Stimulated activated naive CD4-positive, alpha-beta T cell treated with Interleukin-2 at 50 U/mL for 16 hours (primary cell): ENCODE measurements at places on chromosomes 5 and 9.
A peak's percentile ranks its signal among the peaks of the same experiment; 100 is the strongest.

DNA sequence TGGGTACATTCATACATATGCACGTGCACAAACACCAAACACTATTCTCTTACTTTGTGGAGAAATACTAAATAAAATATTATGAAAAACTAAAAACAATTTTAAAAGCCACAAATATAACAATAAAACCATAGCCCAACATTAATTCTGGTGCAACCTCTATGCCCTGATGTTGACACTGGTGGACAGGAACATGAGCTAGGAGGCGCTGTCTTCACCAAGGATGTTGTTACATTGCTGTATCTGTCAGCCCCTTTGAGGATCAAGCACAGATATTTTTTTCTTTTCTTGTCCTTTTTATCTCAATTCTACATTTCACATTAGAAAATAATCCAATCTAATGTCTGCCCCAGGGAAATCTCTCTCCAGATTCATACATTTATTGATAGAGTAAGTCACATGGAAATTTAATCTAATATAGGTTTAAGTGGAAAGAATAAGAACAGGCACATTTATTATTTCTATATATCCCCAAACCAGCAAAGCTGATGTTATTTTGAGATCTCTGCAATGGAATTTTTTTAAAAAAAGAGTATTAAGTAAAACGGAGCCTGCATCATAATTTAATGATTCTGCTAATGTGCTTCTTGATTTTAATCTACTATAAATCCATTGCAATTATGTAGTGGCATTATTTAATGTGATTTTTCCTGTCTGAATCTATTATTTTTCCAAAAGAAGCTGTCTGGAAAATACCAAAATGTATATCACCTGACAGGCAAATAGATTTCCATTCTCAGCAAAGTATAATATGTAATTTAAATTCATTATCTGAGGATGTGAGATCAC is 716.5 kb downstream of the MTRR start:
- DNase-seq: no peak

DNA sequence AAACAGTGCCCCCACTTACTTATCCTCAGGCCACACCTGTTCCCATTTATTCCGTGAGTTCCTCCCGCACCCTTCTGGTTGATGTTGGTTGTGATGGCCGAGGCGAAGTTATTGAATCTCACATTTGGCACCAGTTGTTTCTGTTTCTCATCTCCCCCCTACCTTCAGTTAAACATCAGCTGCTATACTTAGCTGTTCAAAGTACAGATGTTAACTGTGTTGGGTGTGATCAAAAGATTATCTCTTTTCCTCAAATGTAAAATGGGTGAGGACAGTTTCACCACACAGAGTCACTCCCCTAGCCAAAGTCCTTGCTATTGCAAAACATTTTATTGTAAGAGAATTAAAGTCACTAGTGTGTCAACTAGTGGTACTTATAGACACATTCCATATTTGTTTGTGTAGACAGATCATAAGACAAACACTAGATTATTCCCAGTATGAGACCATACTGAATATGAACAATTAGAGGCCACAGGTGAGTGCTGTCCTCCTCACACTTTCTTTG is 43.2 kb upstream of the PRSS3 start:
- no peak for DNase-seq

- no peak for DNase-seq
These were observed 212.2 kb downstream of the PCSK1 start for GRCh38 chr5:96220610-96221390.

GRCh38 chr5:147432323-147432722 is 77.5 kb downstream of the DPYSL3 start:
- no peak for DNase-seq

GRCh38 chr9:35570709-35571504 is 34.2 kb upstream of the TESK1 start:
- DNase-seq: peak; percentile 32

GRCh38 chr9:124468061-124468740 is 17.9 kb downstream of the ADGRD2 start:
- no peak for DNase-seq

DNA sequence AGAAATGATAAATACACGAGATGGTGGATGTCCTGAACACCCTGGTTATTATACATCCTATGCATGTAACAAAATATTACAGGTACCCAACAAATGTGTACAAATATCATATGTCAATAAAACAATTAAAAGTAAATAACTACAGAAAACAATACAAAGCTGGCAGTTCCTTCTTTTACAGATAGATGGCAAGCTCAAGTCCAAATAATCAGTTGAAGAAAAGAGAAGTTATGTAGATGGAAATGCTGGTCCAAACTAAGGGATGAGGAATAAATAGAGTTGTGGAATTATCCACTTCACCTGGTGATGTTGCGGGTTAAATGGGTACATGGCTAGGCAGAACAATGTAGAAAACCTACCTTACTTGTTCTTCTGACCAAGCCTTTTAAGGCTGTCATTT is 79.4 kb downstream of the PALM2AKAP2 start:
- DNase-seq: no peak

DNA sequence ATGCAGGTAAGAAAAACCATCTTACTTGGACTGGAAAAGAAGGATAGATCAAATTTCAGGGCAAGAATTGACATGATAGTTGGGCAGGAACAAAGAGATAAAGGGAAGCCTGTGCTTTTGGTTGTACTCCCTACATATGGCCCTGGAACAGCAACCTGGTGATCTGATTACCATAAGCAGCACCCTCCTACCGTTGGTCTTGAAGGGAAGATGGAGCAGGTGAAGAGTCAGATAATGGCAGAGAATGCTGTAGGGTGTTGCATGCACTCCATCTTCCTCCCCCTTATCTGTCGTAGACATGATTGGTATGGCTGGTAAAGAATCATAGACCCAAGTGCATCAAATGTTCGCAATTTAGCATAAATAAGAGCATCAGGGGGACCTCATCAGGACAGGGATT is 4.7 kb downstream of the IRGM start:
- DNase-seq: no peak

DNA sequence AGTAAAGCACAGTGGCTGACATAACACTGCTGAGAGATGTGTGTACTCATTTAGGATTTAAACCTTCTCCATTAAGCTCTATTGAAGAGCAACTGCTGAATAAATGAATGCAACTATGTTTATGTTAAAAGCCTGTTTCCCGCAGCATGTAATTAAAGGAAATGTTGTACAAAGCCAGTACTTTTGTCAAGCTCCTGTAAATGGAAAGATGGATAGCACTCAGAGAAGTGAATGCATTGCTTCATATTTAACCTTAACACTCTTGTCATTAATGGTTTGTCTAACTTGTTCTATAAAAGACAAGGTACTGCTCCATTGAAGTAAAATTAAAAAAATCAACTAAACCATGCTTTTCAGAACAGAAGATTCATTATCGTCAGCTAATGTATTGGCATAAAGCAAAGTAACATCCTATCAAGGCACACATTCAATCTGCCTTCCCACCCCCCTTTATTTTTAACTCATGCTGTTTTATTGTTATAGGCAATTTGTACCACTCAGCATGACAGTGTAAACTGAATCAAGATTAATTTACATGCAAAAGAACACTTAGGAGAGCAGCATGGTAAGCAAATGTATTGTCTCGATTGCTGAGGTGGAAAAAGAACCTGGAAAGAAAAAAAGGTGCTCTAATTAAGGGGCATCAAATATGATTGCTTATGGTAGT is 240.9 kb upstream of the TBCA start:
- DNase-seq: no peak

DNA sequence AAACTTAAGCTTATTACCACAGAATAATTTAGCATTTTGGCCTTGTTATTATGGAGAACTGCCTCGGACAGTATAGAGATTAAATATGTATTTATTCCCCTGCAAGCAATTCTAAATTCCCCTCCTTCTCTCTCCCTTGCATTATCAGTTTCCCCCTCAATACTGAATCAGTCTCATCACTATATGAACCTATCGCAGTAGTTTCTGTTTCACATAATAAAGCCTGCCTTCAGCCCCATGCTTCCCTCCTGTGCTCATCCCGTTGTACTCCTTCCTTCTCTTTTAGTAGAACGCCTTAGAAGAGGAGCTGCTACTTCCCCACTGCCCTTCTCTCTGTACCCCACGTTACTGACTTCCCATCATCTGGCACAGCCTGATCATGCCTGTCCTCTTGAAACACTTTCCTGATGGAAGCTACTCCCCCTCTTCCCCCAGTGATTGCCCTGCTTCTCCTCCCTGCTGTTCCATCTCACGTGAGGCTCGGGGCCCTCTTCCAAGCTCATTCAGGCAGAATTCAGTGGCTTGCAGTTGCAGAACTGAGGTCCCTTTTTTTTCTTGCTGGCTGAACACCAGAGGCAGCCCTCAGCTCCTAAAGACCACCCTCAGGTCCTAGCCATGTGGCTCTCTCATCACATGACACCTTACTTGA is 93.4 kb downstream of the PPIC start:
- DNase-seq: no peak

DNA sequence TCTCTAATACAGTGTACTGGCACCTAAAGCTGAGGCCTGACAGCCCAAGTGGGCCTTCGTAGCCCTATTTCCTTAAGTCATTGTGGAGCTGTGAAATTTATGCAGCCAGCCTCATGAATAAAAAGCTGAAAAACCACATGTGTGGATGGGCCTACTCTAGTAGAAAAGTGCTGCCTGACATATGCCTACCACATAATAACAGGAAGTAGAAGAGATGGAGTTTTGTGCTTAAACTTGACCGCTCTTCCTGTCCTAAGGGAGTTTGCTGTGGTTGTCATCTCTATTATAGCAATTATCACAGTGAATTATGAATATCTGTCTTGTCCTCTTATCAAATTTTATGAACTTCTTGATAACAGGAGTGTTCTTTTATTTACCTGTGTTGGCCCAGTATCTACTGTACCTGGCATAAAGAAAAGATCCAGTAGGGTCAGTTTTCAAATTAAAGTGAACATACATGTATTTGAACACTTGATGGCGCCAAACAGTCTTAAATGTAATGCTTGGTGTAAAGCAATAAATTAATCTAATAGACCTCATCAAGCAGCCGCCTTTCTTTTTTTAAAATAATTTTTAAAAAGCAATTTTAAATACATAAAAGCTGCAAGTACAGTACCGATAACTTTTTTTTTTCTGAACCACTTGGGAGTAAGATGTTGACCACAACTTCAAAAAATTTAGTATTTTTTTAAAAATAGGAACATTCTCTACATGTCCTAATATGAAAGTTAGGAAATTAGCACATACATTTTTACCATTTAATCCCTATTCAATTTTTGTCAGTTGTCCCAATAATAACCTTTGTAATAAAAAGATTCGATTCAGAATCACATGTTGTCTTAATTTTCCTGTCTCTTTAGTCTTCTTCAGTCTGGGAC is 51.0 kb downstream of the FKTN start:
- DNase-seq: no peak

- no peak for DNase-seq
These were observed 246.7 kb upstream of the ADRA1B start for GRCh38 chr5:159669559-159669958.

GRCh38 chr9:1273859-1274258 is 223.7 kb downstream of the DMRT2 start:
- no peak for DNase-seq
